NCI-H446 (cell line): ENCODE measurements at places on chromosomes 12 and 14.

GRCh38 chr12:109737631-109738030 lies 24.0 kb downstream of the FAM222A start:
- no peak for DNase-seq

- DNase-seq, result no peak
Observed at GRCh38 chr12:52828156-52828555, 6.0 kb downstream of the KRT79 start.

DNA sequence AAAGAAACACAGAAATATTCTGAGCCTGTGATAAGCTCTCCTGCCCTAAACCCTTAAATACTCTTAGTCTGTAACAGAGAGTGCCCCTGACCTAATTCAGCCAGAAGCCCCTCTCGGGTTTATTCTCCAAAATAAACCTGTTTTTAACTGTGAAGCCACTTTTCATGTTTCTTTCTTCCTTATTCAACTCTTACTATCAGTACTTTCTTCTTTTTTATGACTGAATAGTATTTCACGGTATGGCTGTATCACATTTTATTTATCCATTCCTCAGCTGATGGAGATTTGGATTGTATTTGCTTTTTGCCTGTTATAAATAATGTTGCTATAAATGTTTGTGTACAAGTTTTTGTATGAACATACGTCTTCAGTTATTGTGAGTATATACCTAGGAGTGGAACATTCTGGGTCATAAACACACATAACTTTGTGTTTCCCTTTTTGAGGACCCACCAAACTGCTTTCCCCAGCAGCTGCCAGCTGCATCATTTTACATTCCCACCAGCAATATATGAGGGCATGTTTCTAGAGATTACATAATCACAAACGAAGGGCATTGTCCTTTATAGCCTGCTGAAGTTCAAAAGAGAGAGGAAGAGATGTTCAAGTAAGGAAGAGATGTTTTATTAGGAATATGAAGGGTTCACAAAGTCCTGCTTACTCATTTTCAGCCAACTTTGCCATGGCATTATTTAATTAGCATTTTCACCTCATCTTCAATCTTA lies 199.4 kb upstream of the NUDT4 start:
- no peak for DNase-seq

GRCh38 chr12:125454291-125454690 lies 389.1 kb downstream of the AACS start:
- DNase-seq, result no peak

DNA sequence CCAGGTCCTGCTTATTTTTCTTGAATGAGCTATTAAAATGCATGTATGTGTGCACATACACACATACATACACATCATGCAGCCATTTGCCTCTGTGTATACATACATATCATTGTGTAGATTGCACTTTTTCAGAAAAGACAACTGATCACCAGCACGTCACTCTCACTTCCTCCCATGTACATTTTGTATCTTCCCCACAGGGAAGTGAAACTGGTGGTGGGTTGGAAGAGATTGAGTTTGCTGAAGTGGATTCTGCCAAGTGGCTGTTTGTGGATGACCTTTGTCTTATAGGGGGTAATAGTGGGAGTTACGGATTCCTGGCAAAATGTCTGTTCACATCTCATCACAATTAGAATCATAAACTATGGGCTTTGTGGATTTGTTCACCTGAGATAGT lies 448.6 kb downstream of the RAD51B start:
- DNase-seq, result no peak
